CD4-positive, alpha-beta T cell treated with Interleukin-1 beta for 1 hour (primary cell): ENCODE measurements at places on chromosomes 3 and 15.

DNA sequence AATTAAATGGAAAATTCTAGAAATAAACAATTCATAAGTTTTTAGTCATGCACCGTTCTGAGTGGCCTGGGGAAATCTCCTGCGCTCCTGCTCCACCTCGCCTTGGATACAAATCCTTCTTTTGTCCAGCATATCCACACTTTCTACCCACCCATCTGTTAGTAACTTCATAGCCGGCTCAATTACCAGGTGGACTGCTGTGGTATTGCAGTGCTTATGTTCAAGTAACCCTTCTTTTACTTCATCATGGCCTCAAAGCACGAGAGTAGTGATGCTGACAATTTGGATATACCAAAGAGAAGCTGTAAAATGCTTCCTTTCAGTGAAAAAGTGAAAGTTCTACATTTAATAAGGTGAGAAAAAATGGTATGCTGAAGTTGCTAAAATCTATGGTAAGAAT lies 142.3 kb upstream of the CHL1 start:
- DNase-seq, result no peak

DNA sequence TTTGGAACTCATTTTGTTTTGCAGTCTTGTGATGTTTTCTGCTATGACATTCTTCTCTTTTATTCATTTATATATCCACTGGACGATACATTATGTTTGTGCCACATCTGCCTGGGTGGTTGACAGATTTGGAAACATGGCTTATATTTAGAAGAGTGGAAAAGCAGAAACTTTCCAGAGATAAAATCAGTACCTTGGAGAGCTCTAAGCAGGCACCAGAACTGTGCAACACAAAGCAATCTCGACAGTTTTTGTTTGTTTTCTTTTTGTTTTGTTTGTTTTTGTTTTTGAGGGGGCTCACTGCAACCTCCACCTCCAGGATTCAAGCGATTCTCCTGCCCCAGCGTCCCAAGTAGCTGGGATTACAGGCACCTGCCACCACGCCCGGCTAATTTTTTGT lies 45.5 kb downstream of the SYN2 start:
- DNase-seq, result no peak

- DNase-seq, result peak; percentile 19
Measured at GRCh38 chr3:4290272-4290893, 12.8 kb upstream of the SETMAR start.

DNA sequence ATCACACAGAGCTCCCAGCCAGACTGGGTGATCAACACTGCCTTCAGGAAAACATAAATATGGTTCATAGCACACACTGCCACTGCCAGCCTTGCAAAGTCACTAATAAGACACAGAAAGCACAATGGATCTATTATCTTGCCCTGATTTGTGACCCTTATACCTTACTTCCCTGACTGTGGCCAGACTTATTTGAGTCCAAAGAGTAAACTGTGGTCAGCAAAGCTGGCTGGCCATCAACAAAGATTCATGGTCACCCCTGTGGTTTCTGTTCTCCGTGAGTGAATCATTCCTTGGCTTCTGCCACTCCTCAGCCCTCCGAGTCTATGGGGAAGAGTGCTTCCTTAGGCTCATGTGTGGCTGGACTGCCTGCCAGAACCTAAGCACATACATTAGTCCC lies 437.7 kb downstream of the RAP2B start:
- no peak for DNase-seq

- DNase-seq, result no peak
Measured at GRCh38 chr15:41401904-41402267, 410 bp downstream of the NDUFAF1 start.

GRCh38 chr15:95442107-95442719 lies 888.3 kb upstream of the NR2F2 start:
- no peak for DNase-seq

- DNase-seq, result no peak
Measured at GRCh38 chr15:47750030-47750739, 32.9 kb downstream of the SEMA6D start.

GRCh38 chr15:78407608-78408354 lies 30.2 kb upstream of the IREB2 start:
- DNase-seq, result no peak

DNA sequence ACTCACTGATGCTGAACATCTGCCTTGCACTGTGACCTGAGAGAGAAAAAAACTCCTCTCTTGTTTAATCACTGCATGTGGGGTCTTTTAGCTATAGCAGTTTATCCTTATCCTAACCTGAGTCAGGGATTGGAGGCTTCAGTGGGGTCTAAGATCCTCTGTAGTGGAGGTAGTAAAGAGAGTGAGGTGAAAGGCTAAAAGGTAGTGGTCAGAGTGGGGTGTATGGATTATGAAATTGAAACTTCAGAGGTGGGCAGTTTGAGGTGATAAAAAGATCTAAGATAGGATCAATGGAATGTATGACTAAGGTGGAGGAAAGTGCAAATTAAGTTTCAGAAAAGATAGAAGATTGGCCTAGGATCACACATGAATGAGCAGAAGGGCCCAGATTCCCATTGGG lies 36.5 kb downstream of the DET1 start:
- DNase-seq, result no peak

DNA sequence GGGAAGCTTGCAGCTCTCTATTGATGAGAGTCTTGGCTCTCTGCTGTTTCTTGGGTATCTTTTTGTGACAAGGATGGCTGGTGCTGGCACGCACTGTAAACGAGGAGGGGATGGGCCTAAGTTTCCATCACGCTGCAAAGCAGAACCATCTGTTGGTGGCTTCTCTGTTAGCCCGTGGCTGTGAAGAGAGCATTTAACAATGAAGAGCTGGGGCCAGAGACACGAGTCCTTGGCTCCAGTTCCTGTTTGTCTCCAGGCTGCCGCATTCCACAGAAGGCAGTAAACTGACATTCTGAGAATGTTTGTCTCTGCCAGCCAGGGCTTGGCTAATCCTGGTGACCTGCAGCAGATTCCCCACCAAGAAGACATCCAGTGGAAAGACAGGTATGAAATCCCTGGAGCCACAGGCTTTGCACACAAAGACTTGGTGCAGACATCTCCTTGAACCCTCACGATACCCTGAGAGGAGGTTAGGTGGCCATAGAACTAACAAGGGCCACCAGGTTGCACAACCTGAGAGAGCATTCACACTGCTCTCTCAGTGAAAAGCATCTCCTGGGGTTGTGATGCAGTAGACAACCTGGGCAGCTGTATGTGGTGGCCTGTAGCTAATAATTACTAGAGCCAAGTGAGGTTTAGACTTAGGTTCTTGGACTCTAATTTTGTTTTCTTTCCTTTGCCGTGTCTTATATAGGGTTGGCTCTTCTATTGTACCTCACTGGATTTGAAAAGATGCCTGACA lies 130.9 kb downstream of the ASB7 start:
- DNase-seq, result no peak

GRCh38 chr3:46923559-46924350 lies 46.2 kb downstream of the PTH1R start:
- DNase-seq, result peak; percentile 53

- DNase-seq, result no peak
Measured at GRCh38 chr3:14761121-14761672, 57.6 kb upstream of the FGD5 start.

DNA sequence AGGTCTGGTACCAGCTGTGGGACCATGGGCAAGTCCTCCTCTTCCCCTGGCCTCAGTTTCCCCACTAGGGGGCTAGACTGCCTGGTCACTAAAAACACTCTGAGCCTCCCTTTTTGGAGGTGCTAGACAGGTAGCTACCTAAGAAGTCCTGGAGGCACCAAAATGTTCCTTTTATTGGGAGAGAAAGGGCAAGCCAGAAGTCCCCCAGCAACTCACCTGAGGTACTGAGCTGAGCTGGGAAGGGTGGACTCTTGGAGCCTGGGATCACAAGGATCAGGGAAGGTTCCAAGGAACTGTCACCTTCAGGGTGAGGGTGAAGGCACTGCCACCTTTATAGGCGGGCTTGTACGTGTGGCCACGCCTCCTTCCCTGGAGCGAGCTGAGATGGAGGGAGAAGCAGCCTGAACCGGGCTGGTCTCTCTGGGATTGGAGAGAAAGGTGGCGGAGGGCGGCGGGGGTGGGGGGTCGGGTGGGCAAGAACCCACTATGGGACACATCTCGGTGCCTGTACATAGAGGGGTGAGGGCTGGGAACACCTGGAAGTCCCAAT lies at the start of gene CYP1A1:
Gene CYP1A1 (minus strand): TSS at position 304 of the 550 bp plus-strand sequence. CDS start 2,431 bp downstream, outside the sequence.
- no peak for DNase-seq

- no peak for DNase-seq
Measured at GRCh38 chr15:70912187-70912586, 19.6 kb downstream of the LRRC49 start.

DNA sequence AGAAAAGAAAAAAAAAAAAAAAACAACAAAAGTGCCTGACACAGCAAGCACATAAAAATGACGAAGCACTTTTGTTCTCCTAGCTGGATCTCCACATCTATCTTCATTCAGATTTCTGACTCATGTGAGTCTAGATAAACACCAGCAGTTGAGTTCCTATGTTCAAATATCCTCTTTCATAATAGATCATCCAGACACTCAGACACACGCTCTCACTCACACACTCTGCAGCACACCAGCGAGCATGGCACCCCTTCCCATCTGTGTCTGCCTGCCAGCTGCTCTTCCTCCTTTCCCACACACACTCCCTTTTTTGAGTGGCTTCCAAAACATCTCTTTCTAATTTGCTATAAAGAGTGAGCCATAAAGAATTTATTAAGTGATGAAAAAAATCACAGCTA lies 19.8 kb upstream of the CELF6 start:
- no peak for DNase-seq

- no peak for DNase-seq
Measured at GRCh38 chr3:34073111-34073510, 274.7 kb downstream of the PDCD6IP start.

- no peak for DNase-seq
Measured at GRCh38 chr3:50414616-50415015, 55.3 kb upstream of the TMEM115 start.

- DNase-seq, result no peak
Measured at GRCh38 chr3:190265126-190265525, 57.1 kb downstream of the CLDN1 start.

DNA sequence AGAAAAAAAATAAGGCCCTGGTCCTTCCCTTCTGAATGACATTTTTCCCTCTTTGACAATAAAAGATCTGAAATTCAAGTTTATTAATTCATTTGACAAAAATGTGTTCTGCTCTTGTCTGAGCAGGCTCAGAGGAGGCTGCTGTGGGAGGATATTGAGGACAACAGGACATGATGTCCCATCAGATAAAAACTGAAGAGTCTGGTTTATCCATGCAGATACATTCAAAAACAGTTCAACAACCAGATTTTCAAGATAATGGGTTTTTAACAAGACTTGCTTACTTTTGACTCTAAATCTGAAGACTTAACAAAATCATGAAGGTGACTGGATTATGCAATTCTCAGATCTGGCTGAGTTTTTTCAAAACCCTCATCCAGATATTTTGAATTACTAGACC lies 36.9 kb upstream of the STRIT1 start:
- no peak for DNase-seq

- DNase-seq, result no peak
Measured at GRCh38 chr3:23750573-23751210, 55.1 kb upstream of the UBE2E1 start.

- no peak for DNase-seq
Measured at GRCh38 chr3:46541835-46542234, 24.3 kb downstream of the LRRC2 start.

- DNase-seq, result no peak
Measured at GRCh38 chr3:158718490-158719170, 13.6 kb downstream of the RARRES1 start.

GRCh38 chr15:90047956-90048575 lies 46.9 kb downstream of the ZNF710 start:
- DNase-seq, result no peak

GRCh38 chr3:73473898-73474416 lies 150.8 kb downstream of the PDZRN3 start:
- DNase-seq, result no peak

GRCh38 chr3:165642761-165643420 lies 194.3 kb downstream of the BCHE start:
- DNase-seq, result no peak

GRCh38 chr3:53161450-53161819 lies 426 bp downstream of the PRKCD start:
- DNase-seq, result peak; percentile 26

DNA sequence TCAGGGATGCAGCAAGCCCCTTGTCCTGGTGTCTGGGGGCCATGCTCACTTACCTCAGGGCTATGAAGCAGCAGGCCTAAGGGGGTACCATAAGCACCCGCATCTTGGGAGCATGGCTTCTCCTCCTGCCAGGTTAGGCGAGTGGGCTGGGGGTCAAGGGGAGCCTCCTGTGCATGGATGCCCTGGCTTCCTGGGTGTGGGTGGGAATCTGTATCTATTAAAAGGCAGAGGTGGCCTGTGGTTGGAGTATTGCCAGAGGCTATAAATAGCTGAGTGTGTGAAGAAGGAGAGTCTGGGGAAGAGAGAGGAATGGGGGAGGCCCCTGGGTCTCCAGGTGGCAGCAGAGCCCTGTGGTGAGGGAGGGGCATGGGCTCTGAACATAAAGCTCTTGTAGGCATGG lies 19.5 kb downstream of the ACVR2B start:
- DNase-seq, result no peak

GRCh38 chr3:148331081-148331846 lies 366.4 kb upstream of the AGTR1 start:
- DNase-seq, result no peak

DNA sequence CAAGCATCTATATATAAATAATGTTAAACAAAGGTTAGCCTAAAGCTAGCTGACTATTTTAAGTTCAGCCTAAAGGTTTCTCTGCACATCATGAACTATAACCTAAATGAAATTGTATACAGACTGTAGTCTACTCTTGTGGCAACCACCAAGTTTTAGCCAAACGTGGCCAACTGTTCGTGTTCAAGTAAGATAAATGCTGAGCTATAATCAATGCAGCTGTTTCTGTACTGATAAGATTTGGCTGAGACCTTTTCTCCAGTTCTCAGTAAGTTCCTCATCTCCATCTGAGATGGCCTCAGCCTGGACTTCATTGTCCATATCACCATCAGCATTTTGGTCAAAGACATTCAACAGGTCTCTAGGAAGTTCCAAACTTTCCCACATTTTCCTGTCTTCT lies 43.7 kb upstream of the IGSF10 start:
- DNase-seq, result no peak

GRCh38 chr3:150639262-150639661 lies 36.1 kb downstream of the SELENOT start:
- no peak for DNase-seq

GRCh38 chr3:112053229-112053628 lies 18.7 kb downstream of the TMPRSS7 start:
- no peak for DNase-seq

DNA sequence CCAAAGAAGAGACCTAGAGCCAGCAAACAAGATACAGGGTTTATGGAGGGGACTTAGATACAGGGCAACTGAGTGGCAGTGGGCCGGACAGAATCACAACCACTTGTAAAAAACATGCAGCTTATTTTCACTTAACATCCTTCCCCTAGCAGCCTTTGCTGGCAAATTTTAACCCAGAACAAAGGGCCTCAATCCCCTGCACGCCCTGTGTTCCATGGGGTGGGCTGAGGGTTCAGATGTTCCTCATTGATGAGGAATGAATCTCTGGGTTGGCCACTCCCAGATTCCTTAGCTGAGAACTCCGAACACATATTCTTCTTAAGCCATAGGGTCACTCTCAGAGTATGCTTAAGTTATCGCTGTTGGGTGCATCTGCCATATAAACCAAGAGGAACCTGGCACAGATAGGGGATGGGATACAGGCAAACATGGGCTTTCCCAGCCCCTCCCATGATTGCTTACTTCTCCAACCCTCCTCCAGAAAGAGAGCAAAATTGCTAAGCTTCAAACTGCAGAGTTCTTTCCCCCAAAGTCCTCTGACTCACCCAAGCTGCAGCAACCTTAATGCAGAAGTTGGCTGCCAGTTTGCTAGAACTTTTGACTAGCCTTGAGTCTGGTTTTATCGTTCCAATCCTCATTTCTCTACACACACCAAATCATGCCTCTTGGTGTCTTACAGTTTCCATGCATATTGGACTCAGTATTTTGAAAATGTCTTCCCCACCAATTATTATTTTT lies 146.9 kb downstream of the CD47 start:
- no peak for DNase-seq
